ENCODE measurements at places on chromosomes 1 and 21.

GRCh38 chr1:96962751-96963211, 241.2 kb downstream of the PTBP2 start:
- DNase-seq = no peak

GRCh38 chr1:100760511-100760910, 41.0 kb downstream of the VCAM1 start:
- DNase-seq = no peak

DNA sequence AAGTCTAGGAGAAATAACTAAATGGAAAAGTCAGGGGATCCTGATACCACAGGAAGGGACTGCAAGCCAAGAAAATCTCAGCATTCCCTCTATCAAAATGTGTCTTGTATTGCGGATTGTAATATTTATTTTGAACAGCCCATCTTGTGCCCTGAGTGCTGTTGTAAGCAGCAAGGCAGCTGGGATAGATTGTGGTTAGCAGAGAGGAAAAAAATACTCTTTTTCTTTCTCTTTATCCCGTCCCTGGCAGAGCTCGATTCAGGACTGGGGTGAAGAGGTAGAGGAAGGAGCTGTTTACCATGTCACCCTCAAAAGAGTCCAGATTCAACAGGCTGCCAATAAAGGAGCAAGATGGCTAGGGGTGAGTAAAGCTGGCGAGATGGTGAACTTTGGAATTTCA, 1.2 kb downstream of the RGL1 start:
- DNase-seq = peak; percentile 23

DNA sequence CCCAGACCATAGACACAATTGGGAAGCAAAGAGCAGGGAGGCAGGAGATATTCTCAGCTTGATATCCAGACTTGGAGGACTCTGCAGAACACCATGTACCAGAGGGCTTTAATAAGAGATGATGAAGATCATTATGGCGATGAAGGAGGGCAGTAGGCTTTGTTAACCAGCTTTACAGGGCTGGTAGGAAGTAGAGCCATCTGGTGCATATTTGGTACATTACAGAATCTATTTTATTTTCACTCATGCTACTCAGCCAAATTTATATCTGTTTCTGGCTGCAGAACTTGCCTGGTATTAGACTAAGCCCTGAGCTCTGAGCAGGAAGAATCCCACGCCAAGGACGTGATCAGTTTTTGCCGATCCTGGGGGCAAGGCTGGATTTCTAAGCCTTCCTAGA, 61.8 kb upstream of the SYT6 start:
- no peak for DNase-seq

DNA sequence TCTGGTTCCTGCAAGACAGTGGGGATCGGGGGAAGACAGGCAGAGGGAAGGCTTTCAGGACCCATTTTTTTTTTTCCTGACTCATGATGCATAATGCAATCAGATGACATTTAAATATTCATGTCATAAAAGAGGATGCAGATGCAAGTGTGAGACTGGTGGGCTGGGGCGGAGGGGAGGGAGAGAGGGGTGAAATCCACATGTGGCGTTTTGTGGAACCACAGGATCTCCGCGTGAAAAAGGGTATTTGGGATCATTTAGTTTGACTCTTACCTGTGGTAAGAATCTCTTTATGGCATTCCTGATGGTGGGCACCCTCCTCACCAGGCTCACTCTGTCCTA, 249.3 kb upstream of the CSF3R start:
- DNase-seq = no peak

DNA sequence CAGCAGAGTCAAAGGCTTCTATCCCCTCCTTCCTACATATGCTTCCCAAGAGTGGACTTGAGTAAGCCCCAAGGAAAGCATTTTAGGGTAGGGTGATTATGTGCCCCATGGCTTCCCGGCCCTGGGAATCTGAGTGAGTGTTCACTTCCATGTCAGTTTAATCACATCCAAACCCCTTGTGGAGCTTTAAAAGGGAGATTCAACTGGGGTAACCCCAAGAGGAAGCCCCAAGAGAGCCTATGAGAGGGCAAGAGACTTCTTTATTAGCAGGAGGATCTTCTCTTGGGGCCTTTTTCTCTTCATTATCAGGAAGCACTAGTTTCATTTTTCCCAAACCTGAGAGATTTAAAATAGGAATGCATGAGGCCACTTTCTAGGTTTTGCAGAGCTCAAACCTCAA, 97.0 kb upstream of the IRF2BP2 start:
- DNase-seq = no peak

DNA sequence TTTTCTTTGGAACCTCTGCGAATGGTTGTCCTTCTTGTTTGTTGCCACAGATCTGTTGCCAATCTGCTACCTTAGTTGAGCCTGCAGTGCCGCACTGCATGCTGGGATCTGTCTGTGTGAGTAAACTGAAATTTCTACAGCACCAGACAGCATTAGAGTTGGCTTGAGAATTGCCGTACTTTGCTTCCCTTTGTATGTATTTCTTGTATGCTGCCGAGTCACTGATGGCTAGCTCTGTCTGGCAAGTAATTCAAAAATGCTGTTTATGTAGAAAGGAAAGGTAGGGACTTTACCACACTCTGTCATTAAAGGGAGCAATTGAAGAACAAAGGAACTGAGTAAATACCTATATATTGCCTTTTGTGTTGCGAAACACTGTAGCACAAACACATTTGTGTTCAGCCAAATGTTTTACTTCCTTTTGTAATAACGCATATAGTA, 857.4 kb downstream of the USP25 start:
- DNase-seq = peak; percentile 74

DNA sequence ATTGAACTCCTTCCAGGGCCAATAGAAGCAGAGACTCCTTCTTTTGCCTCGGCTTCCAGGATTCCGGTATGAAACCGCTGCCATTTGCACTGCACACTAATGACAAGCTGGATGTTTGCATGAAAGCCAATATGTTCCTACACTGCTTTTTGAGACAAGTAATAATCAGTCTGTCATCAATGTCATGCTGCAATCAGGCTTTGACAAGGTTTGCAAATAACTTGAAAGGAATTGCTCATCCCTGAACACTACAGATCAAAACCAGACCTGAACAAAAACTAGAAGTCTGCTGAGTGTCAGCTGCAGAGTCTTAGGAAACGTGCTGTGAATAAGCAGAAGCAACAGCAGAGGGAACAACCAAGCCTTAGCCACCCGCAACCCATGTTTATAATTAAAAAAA, 720.7 kb upstream of the CXADR start:
- DNase-seq = peak; percentile 2

GRCh38 chr1:163970699-163971098, 588.3 kb upstream of the PBX1 start:
- DNase-seq = no peak

DNA sequence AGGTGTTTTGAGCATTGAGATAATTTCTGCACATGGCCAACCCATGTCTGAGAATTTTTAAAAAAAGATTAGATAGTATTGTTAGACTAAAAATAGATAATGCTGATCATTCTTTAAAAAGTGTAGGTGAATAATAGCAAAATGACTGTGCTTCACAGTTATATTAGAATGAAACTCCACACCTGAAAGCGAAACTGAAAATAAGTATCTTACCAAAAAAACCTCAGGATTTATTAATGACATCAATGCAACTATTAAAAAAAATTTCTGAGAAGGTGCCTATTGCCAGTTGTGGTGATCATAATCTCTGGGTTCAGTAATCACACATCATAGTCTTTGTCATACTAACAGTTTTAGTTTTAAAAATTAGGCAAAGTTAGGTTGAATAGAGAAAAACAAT, 36.5 kb downstream of the PLA2G4A start:
- no peak for DNase-seq

DNA sequence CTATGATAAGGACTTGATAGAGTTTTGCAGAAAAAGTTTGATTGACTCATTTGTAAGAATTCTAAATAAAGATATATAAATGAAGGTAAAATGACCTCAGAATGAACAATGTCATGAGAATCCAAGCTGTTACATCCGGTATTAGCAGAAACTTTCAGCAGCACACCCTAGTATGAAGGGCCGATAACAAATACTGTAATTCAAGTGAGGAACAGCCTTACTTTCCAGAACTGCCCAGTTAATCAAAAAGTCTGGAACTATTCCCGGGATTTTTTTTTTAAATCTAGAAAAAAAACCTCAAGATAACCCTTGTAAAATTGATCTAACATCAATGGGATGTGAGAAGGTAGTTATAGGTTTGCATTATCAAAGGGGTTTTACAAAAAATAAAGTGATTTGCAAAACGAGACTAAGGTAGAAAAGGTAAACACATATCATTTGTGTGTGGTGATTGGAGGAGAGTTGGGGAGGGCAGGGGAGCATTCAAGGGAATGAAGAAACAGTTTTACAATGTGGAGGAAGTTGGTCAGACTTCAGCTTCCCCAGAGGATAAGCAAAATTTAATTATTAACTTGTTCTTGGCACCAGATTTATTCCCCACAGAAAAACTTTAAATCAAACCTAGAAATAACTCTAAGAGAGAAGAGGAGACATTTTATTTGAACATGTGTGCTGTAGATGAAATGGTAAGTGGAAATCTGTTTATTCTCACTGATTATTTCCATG, 75.9 kb upstream of the VCAM1 start:
- DNase-seq = no peak

- no peak for DNase-seq
These were observed 22.1 kb downstream of the NME7 start for GRCh38 chr1:169345511-169345910.

- DNase-seq = no peak
These were observed 19.3 kb upstream of the ACTL8 start for GRCh38 chr1:17735793-17736192.

DNA sequence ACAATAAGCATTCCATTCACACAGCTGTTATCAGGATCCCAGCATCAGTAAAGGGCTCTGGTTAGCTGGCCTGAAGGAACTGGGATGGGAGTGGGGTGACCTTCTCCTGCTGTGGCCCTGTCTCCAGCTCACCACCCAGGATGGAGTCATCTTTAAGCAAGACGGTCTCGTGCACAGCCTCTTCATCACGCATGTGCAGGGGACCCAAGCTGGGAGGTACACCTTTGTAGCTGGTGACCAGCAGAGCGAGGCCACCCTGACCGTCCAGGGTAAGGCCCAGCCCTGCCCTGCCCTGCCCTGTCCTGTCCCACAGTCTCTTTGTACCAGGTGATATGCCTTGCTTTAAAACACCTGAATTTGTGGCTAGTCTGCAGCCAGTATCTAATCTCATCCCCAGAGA, 24.3 kb downstream of the IGFN1 start:
- no peak for DNase-seq

All from anterior cingulate cortex (tissue), 58 donors.